Amniotic epithelial cell (primary cell): ENCODE measurements at places on chromosomes 3 and 15.

DNA sequence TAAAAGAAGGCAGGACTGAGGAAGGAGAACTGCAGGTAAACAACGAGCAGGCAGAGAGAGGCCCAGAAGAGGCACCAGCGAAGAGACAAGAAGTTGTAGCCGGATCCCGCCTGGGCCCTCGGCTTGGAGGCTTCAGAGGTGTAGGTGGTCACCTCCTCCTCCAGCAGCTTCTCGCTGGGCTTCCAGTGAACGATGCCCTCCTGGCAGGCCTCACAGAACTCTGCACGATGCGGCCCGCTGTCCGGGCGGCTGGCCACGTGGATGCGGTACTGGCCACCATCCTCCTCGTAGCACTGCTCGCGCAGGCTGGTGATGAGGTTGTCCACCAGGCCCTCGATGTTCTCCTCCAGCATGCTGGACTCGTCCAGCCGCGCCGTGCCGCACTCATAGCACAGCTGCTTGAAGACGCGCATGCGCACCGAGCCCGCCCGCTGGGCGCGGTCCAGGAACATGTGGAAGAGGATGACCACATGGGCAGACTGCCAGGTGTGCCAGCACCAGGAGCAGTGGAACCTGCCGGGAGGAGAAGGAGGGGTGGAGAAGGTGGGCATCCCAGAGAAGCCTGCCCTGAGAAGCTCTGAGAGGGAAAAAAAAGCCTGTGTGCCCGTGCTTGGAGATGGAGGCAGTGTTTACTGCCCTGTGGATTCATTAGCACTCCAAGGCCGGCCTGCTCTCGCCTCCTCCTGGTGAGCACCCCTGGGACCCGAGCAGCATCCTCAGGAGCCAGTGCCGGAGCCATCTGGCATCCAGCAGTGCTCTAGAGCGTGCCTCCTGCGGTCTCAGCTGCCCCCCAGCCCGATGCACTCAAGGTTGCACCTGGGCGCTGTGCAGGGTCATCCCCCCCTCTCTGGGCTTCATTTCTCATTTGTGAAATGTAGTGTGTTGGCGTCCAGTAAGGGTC, 3.6 kb downstream of the RTP2 start:
- DNase-seq: no peak

DNA sequence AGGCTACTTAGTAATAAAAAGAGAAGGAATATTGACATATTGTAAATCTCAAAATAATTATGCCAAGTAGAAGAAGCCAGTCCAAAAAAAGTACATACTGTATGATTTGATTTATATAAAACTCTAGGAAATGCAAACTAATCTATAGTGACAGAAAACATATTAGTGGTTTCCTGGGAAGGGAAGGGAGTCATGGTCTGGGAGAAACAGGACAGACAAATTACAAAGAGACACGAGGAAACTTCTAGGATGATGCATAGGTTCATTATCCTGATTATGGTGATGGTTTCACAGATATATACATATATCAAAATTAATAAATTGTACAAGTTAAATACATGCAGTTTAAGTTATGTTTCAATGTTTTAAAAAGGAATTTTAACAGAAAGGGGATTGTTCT, 81.0 kb upstream of the GOLGA8B start:
- DNase-seq: no peak

- no peak for DNase-seq
Observed at GRCh38 chr3:138461896-138462295, 27.5 kb downstream of the ESYT3 start.

GRCh38 chr15:68782589-68783161, 38.0 kb downstream of the ANP32A start:
- no peak for DNase-seq

DNA sequence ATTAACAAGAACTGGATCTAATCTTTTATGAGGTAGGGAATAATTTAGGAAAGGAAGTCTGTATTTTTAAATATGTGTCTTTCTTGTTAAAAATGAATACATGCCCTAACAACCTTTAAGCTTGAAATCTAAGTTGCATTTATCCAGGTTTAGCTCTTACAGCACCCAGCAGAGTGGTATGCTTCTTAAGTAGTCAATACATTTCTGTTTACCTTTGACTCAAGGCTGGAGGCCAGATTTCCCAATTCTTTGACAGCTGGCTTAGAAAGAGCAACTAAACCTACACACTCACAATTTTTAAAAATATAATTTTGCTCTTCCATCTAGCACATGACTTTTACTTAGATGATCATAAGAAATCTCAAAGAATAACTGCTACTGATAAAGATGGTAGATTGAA, 148.9 kb downstream of the DPH6 start:
- DNase-seq: no peak

GRCh38 chr15:39786447-39787056, 3.9 kb upstream of the FSIP1 start:
- peak; percentile 64 for DNase-seq

DNA sequence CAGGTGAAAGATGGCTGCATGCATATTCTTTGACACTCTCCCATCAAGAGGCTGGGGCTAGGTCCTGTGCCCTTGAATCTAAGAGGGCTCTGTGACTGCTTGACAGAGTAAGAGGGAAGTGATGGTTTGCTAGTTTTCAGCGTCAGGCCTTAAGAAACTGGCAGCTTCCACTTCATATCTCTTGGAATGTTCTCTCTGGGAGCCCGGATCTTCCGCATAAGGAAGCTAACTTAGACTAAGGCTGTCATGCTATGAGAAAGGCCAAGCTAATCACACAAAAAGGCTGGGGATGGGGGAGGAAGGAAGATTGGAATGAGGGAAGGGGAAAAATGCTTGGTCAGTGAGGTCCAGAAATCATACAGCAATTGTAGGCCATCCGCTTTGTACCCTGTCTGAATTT, 50.0 kb downstream of the MB21D2 start:
- DNase-seq: peak; percentile 70

GRCh38 chr3:118406562-118406961, 628.1 kb downstream of the IGSF11 start:
- DNase-seq: no peak

- DNase-seq: peak; percentile 1
Observed at GRCh38 chr15:56667517-56667916, 65.8 kb downstream of the ZNF280D start.

DNA sequence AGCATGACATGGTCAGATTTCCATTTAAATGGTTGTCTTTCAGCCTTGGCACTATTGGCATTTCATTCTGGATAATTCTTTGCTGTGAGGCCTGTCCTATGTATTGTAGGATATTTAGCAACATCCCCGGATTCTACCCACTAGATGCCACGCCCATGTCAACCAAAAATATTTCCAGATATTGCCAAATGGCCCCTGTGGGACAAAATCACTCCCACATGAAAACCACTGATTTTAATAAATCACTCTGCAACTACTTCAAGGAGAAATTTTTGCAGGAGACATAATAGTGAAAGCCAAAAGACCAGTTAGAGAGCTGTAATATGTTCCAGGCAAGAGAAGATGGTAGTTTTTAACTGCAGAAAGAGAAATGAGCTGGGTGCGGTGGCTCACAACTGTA, 55.9 kb upstream of the RARB start:
- no peak for DNase-seq

GRCh38 chr3:170423001-170423615, 4.4 kb downstream of the CLDN11 start:
- peak; percentile 32 for DNase-seq

DNA sequence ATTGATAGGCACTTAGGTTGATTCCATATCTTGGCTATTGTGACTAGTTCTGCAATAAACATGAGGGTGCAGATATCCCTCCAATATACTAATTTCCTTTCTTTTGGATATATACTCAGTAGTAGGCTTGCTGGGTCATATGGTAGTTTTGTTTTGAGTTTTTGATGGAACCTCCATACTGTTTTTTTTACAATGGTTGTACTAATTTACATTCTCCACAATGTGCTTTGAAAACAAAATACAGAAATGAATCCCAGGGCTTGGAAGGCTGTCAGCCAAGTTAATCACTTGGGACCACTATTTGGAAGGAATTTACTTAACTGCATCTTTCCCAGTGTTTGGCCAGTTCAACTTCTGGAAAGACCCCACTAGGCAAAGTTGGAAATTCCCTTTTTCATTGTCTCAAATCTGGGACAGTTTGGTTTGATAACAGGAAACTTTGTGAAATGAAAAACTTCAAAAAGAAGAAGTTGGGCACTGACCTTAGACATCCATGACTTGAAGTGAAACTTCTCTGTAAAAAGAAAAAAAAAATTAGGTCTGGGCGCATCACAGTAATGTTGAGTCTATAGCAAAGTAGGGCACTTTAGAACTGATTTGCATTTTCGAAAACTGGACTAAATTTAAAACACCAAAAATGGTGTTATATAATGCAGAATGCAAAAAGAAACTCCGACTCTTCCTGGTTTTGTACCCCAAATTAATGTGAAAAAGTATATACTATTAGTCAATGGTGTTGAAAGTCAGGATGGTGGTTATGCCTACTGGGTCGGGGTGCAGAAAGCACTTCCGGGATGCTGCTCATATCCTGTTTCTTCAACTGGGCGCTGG, 6.0 kb downstream of the CTSH start:
- no peak for DNase-seq

- peak; percentile 77 for DNase-seq
Observed at GRCh38 chr3:14525685-14526631, 14.2 kb downstream of the GRIP2 start.

DNA sequence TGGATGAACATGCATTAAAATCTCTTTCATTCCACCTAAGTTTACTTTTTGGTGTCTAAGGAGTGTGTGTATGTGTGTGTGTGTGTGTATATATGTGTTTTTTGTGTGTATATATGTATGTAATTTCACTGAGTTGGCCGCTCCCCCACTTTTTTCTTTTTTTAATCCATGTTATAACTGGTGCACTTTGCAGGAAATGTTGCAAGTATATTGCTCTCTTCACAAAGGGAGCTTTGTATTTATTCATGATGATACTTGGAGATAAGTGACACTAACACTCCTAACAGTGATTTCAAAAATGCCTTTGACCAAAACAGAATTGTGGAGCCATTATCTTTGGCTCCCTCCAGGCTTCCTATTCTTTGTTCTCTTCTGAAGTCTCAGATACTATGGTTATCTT, 95.8 kb downstream of the FNDC3B start:
- no peak for DNase-seq

GRCh38 chr3:156725682-156726081, 51.3 kb downstream of the TIPARP start:
- DNase-seq: no peak

GRCh38 chr3:134651347-134652041, 672 bp upstream of the KY start:
- DNase-seq: peak; percentile 22

DNA sequence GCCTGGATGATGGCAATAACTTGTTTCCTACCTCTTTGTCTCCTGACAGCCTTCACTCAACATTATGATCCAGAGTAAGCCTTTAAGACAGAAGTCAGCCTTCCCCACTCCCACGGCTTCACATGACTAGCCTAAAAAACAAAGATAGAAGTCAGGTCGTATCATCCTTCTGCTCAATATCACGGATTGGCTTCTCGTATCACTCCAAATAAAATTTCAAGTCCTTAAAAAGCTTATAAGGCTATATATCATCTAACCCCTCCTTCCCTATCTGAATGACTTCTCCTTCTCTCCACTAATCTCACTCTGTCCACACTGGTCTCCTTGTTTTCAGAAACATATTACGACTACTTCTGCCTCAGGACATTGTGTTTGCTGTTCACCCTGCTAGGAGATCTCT, 47.7 kb upstream of the AP4E1 start:
- DNase-seq: no peak

- no peak for DNase-seq
Observed at GRCh38 chr15:34214135-34214534, 4.2 kb upstream of the KATNBL1 start.

DNA sequence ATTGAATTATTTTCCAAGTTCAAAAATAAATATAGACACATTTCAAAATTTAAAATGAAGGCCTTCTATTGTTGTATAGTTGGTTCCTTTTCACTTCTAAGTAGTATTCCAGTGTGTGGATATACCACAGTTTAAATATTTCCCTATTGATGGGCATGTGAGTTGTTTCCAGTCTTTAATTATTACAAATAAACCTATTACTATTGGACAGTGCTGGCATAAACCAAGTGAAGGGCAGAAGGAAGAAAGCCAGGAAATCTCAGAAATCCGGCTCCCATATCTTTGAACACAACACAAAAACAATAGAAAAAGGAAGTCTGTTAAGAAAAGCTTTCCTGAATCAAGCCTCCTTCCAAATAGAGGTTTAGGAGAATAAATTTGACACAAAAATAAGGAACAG, 26.1 kb downstream of the GOLGB1 start:
- DNase-seq: no peak

DNA sequence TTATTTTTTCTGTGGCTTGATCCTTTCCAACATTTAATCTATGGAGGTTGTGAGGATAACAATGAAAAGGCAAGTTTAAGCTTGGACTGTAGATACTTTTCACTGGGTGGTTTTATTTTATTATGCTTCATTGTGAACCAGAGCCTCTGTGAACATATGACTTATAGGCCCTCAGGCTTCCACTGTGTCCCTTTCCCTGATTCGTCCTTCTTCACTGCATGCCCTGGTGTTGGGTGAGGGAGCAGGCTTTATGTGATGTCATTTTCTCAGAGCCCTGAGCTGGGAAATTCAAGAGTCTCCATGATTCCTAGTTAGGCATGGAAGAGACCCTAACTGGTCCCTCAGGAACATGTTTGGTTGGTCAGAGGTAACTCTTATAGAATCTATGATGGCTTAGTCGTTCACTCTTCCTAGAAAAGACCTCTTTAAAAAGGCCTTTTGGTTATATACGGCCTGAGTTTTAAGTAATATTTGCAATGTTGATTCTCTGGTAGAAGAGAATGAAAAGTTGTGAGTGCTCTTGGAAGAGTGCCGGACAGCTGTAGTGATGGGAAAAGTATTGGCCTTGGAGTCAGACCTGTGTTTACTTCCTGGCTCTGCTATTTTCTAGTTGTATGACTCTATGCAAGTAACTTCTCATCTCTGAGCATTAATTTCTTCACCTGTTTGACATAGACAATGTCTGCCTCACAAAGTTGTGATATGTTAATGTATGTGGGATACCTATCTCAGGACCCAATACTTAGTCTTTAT, 168.4 kb downstream of the LPP start:
- no peak for DNase-seq

DNA sequence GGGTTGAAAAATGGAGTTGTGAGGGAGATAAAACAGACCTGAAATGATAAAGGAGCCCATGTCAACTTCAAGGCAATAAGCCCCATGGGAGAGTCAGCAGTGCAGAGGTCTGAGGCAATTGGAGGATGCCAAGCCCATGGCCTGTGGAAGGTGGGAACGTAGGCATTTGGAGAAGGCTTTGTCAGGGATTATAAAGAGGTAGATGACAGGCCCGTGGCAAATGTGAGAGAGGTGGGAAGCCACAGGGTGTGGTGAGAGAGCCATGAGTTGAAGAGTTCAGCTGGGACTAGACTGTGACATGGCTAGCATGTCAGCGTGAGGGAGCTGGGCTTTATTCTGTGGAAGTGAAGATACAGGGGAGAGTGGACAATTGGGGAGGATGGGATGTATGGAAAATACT, 35.4 kb downstream of the MFSD1 start:
- no peak for DNase-seq

GRCh38 chr3:105572501-105572900, 205.8 kb downstream of the ALCAM start:
- no peak for DNase-seq

GRCh38 chr3:106421426-106421825, 552.6 kb upstream of the CBLB start:
- no peak for DNase-seq

GRCh38 chr15:89575146-89575655, at the start of gene TICRR:
TSS of gene TICRR (plus strand) at chr15:89575469. CDS start at chr15:89575587, 118 bp downstream.
- DNase-seq: peak; percentile 100
